Calu3 (cell line): ENCODE measurements at places on chromosomes 12 and 14.

- no peak for DNase-seq
These were observed 104.0 kb downstream of the RIN3 start for GRCh38 chr14:92617581-92617980.

DNA sequence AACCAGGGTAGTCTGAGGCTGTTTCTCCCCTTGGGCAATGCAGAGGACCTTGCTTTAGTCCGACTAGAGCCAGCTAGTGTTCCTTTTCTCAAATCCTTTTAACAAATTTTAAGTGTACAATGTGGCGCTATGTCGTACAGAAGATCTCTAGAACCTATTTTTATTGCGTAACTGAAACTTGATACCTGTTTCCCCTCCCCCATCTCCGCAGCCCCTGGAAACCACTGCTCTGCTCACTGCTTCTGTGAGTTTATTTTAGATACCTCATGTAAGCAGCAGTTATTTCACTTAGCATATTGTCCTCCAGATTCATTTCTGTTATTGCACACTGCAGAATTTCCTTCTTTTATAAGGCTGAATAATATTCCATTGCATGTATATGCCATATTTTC, 1092.3 kb downstream of the AACS start:
- DNase-seq = no peak

DNA sequence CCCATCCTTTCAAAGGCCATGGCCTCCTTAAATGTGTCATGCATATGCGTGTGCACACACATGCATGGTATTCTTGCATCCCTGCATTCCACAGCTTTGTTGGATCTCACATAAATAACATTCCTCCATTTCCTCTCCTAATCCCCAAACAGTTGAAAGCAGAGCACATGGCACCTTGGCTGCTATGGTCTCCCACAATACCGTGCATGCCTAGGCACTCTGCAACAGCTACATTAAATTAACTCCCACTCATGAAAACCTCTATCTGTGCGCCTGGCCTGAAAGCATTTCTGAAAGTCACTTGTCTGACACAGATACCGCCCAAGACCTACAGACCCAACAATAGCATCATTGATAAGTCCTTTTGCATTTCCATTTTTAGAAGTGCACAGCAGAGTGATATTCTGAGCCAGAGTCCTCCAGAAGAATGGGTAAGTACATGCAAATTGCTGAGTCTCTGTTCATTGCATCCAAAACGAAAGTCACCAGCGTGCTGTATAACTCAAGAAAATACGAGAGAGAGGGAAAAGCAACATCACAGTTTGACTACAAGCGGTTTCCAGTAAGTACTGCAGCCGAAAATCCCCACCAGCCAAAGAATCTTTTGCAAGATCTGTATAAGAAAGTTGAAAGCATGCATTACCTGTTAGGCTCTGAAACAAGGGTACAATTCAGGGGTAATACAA, 436 bp downstream of the ASB2 start:
- no peak for DNase-seq

DNA sequence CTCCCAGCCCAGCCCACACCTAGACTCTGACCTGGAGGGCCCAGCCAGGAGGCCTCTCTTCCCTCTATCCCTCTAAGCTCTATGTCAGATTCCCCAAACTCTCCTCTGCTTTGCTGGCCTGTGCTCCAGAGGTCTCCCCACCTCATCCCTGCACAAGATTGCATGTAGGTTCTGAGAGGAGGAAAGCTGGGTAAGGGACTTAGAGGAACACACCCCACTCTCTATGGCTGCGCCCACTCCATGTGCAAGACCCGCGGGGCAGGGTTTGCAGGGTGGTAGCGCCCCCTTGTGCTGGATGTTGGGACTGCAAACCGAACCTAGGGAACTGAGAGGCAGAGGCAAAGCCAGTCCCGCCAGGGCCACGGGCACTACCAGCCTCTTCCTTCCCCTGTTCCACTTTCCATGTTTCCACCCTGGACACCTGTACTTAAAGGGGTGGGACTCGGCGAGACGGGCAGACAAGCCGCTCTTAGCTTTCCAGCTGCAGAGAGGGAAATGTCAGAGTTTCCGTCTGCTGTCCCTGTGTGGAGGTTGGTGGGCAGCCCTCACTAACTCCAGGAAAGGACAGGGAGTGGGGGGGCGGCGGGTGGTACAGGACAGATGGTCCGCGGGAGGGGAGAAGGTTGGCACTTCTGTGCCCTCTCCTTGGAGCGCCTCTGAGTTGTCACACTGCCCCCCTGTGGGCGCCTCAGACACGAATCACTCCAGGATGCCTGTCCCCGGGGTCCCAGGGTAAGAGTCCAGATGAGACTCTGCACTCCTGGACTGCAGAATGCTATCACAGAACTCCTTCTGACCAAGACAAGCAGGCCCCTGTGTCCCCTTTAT, 16.8 kb downstream of the MMP14 start:
- peak; percentile 91 for DNase-seq

GRCh38 chr14:102591372-102591943, 991 bp upstream of the RCOR1 start:
- DNase-seq = peak; percentile 25

- DNase-seq = no peak
These were observed 35.2 kb upstream of the DCD start for GRCh38 chr12:54683398-54683797.

DNA sequence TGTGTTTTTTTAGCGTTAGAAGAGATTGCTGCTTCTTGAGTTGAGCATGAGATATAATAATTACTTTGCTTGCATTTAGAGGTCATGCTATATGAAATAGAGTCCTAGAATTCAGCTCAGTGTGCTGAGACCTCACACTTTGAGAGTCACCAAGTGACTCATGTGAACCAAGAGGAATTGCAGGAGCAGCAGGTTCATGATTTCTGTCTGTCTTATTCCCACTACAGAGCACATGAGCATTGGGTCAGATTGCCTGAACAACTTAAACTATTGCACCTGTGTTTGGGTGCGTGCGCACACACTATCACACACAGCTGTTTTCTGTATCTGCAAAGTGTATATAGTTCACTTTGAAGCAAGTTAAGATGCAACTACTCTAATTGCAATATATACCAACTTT, 109.3 kb downstream of the FGD4 start:
- no peak for DNase-seq

GRCh38 chr12:65300679-65301349, 22.3 kb downstream of the MSRB3 start:
- DNase-seq = peak; percentile 69

- no peak for DNase-seq
These were observed 14.4 kb upstream of the TUNAR start for GRCh38 chr14:95862243-95862642.

DNA sequence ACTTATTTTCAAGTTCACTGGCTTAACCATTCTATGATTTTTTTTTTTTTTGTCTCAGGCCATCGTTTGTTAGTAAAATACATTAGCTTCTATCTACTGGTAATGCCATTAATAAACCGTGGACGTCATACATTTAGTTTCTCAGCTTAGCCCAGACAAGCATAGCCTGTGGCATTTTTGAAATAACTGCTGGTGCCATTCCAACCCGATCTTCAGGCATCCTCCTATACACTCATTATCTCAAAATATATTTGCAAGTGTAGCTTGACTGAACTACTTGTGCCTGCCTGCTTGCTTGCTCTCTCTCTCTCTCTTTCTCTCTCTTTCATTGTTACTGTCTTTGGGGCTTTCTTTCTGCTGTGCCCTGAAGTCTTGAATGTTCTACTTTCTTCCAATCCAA, 12.7 kb upstream of the MBIP start:
- no peak for DNase-seq

- peak; percentile 58 for DNase-seq
These were observed 68.0 kb downstream of the CCDC88C start for GRCh38 chr14:91349481-91350074.

DNA sequence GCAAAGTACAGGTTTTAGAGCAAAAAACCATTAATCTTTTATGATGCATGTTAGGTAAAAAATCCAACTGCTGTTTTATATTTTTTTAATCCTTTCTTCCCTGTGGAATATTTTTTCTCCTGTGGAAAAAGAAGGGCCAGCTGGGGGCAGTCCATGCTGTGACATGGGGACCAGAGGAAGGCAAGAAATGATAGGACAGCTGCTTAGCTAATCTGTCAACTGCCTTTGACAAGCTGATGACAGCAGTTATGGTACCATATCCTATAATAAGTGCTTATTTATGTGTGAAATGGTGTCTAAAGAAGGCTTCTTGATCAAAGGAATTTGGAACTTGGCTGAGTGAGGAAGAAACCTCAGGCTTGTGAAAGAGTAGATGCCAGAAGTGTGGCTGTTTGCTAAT, 452.4 kb upstream of the NOVA1 start:
- DNase-seq = no peak

DNA sequence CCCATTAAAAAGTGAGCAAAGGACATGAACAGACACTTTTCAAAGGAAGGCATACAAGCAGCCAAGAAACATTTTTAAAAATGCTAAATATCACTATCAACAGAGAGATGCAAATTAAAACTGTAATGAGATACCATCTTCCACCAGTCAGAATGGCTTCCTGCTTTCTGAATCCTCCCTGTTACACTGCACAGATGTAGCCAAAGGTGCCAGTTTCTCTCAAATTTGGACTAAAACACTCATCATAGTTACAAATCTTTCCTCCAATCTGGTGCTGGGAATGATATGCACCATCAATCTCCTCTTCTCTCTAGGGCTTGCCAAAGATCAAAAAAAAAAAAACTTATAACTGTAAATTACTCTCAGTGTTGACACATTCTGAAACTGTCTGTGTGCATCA, 311.8 kb upstream of the CLEC14A start:
- no peak for DNase-seq

GRCh38 chr12:62834971-62835547, 99.9 kb downstream of the PPM1H start:
- DNase-seq = no peak

DNA sequence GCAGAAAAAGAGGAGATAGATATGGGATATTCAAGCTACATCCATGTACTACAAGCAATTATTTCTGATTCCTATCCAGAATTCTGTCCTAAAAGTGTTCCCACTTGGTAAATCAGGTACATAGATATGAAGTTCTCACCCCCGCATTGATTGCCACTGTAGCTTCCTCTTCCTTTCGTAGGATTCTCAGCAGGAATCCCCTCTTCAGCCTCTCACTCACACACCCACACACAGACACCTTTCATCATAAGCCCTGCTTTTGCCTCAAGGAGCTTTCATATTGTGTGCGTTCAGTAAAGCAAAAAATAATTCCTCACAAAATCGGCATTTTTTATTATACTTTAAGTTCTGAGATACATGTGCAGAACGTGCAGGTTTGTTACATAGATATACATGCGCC, 69.8 kb downstream of the ANO4 start:
- no peak for DNase-seq

GRCh38 chr14:61678975-61679374, 16.3 kb upstream of the HIF1A start:
- no peak for DNase-seq

GRCh38 chr12:75699728-75700496, 188.5 kb upstream of the KRR1 start:
- no peak for DNase-seq

DNA sequence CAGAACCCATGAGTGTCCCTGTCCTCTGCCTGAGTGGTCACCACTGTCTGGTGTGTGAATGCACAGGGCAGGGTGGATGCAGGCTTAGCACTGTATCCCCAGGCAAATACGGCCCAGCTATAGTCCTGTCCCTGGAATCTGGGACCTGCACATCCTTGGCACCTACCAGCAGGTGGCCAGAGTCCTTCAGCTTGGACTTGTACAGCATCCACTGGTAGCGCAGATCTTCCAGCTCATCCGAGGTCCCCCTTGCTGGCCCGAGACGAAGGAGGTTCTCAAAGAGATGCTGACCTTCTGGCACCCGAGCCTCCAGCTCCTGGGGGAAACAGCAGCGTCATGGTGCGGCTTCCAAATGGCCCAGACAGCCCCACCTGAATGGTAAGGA, 83.4 kb downstream of the SYNE3 start:
- DNase-seq = no peak

DNA sequence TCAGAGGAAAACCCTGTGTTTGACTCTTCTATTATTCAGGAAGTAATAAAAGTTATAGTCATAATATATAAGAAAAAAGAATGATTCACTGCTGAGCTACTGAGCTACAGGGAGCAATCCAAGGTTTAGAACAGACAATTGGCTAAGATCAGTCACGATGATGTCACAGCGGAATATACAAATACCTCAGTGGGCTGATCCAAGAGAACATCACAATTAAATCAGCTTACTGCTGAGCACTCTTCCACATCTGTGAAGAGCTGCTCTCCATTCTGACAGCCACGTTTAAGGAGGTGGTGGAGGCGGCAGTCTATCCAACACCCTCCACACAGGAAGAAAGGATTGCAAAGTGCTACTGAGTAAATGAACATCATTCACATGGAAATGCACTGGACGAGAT, 271.0 kb downstream of the APAF1 start:
- DNase-seq = no peak

DNA sequence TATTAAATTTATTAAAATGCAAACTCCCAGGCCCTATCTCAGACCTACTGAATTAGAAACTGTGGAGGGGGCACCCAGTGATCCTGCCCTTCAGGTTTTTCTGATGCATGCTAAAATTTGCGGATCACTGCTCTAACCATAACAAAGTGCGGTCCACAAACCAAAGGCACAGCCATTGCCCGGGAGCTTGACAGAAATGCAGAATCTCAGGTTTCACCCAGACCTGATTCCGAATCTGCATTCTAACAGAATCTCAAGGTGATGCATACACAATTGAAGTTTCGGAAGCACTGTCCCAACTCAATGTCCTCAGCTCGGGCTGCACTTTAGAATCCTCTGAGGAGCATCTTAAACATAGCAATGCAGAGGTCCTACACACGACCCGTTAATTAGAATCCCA, 46.0 kb downstream of the ZFYVE1 start:
- no peak for DNase-seq

- DNase-seq = no peak
These were observed 18.6 kb downstream of the TMEM229B start for GRCh38 chr14:67469954-67470353.

DNA sequence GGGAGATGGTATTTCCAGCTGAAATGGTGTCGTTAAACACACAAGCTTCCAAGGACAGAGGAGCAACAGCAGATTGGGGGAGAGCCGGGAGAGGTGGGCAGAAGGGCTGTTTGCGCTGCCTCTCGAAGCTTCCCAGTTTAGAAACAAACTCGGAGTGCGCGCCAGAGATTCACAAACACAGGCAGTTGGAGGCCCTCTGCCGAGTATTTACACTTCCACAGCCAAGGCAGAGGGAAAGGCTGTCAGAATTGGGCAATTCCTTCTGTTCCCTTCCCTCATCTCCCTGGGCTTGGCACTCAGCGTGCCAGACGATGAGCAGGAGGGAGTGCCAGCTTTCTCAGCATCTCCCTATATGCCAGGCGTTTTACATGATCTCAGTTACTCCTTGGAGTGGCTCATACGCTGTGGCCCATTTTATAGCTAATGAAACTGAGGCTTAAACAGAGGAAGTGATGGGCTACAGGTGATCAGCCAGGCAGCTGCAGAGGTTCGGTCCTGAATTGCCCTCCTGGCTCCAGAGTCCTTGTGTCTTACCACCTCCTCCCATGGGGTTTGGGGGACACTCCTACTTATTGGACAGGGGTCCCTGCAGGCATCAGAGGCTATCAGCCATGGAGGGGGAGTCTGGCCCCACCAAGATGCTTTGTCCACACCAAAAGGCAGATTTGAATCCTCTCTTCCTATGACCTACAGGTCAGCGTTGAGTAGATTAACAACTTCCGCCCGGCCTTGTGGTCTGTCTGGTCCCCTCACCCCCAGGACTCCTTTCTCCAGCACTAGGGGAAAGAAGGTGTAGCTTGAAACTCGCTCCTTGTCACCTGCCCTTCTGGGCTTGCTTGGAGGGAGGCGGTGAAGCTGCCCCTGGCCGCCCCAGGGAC, 3.1 kb downstream of the FAM222A start:
- DNase-seq = no peak
